ENCODE measurements at places on chromosomes 4 and X.

DNA sequence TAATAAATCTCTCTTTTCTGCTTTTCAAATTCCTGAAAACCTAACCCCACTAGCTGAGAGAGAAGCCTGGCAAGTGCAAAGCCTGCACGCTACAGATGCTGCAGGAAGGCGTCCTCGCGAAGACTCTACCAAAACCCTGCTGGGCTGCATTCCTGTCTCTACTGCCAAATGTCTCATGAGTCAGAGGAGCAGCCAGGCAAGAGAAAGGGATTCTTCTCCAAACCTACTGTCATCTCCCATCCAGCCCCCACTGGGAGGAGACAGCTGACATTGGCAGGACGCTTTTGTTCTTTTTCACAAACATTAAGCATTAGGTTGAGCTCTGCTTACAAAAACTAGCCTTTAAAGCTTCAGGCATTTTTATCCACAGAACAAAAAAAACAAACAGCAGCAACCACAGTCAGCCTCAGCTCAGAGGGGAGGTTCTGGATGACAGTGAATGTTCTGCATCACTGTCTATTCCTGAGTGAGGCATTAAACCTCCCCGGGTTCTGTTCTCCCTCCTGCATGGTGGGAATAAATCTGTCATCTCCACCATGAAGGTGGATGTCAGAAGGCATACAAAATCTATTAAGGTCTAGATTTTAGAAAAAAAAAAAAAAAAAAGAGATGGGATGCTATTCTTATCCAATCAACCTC, 18.0 kb downstream of the CRMP1 start:
- DNase-seq: no peak

DNA sequence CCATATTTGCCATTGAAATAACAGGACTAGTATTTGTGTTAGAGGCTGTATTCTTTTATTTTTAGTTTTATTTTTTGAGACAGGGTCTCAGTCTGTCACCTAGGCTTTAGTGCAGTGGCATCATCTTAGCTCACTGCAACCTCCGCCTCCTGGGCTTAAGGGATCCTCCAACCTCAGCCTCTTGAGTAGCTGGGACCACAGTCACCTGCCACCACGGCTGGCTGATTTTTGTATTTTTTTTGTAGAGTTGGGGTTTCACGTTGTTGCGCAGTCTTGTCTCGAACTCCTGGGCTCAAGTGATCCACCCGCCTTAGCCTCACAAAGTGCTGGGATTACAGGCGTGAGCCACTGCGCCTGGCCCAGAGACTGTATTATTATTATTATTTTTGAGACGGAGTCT, 15.3 kb downstream of the TMEM131L start:
- DNase-seq: no peak

DNA sequence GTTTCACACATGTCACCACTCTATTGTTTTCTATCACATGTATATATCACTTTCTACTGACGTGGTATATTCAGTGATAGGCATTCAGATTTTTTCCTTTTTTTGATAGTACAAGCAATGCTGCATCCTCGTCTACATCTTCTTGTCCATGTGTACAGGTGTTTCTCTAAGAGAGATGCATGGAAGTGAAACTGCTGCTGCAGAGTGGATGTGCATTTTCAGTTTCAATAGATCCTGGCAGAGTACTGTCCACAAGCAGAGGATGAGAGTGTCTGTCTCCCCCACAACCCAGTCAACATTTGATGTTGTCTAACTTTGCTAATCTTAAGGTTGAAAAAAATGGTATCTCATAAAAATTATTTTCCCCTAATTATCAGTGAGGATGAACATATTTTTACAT, 194.0 kb upstream of the CASK start:
- DNase-seq: no peak

DNA sequence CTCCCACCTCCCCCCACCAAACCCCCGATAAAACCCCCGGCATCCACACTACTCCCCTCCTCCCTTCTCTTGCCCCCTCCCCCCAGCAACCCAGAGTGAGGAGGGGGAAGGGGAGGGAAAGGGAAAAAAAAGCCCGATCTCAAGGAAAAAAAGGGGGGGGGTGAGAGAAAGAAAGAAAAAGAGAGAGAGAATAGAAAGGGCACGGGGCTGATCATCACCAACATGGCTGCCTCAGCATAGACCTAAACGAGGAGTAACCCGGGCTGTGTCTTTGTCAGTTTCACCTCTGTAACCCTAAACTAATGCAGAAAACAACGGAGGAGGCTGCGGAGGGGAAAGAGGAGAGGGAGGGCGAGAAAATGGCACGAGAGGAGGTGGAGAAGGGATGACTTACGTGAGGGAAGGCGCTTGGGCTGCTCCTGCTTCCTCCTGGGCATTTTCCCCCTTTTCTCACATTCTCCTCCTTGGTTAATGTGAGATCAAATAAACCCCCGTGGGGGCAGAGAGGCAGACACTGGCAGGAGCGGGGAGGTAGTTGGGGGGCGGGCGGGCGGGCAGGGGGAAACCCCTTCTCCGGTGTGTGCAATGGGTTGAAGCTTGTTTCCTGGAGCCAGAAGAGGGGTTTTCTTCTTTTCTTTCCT, 532 bp downstream of the ZNF827 start:
- peak; percentile 19 for DNase-seq

DNA sequence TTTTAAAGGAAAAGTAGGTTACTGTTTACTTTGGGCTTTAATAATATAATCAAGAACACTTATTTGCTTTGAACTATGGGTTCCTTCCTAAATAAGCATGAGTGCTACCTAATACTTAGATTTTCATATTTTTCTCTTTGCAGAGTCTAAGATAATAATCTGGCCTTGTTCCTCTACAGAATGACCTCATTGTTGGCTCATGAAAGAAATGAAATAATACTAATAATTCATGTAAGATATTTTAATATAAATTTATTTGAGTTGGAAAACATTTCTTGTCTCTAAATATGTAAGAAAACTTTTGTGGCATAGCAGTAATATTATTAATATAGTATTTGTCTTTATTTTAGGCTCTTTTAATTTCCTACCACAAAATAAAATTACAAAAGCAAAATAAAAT, 601.3 kb downstream of the IQCM start:
- no peak for DNase-seq

DNA sequence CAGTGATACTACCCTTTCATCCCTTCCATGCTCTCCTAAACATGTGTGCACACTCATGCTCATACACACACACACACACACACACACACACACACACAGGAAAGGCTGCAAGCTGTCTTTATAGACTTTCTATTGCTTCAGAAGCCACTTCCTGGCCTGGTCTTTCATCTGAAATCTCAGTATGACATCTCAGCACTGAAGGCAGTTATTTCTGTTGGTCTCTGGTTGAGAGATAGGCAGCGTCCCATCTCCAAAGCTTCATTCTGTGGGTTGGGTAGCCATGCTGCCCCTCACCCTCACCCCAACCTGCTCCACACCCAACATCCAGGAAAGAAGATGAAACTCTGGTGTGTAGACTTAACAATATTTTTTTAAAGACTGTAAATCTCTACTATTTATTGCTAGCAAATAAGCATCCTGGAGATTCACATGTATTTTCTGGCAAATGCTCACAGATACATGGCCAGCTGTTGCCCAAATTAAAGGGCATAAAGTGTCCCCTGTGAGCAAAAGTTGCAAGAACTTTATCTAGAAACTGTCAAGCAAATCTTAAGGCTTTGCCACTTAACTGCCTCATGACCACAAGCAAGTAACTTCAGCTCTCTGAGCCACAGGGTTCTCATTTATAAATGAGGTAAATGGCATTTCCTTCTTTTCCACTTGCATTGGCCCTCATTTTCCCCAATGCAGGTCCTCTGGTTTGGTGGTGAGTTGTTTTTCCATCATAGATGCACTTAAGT, 189.8 kb upstream of the AFF2 start:
- DNase-seq: peak; percentile 27

GRCh38 chrX:10050481-10050880, 83.3 kb downstream of the CLDN34 start:
- DNase-seq: no peak

DNA sequence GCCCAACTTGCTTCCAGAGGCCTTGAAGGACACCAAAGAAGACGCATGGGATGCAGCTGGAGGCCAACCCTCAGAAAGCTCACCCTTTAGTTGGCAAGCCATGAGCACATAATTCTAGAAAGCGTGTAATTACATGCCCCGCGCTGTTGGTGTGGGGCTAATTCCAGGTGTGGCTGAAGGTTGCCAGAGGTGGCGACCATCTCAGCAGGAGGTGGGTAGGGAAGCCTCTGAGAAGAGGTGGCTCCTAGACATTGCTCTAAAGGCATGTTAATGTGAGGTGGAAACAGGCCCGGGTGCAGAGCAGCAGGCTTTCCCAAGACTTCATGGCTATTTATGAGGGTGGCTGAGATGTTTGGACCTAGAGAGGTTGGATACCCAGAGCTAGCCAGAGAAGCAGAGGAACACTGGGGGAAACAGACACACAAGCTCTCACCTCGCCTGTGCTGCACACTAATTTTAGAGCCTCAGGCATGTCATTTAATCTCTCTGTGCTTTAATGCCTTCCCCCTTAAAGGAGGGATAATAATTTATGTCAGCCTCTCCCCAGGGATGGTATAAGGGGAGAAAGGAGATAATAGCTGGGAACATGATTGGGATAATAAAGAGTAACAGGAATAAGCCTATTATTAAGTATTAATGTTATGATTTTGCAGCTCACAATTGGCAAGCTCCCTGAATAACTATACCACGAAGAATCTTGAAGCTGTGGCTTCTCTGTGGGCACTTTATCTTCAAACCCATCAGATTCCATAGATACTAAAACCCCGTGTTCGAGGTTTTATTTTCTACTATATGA, 60.0 kb upstream of the HELT start:
- no peak for DNase-seq
